ENCODE measurements at places on chromosomes 16 and 17. TPM values are rescaled to one million over a fixed set of nuclear protein-coding genes. Genes with fewer than 3 reads are reported as not detected.

DNA sequence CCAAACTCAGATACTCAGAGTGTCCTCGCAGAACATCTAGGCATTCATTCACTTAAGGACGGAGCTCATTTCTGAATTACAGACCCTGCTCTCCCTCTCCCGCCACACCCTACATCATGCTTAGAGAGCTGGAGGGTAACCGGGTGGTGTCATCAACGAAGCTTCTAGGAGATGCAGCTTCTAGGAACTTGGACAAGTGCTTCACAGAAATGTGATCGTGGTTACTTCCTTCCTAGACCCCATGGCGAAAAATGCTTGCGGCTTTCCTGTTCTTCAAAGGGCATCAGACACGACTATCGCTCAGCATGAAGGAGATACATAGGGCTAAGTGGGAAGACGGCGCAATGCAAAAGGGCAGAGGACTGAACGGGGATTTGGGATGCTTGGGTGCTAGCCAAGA, 126.8 kb downstream of the ZFHX3 start:
- peak overlapping the region; percentile 10 for H3K27ac ChIP-seq
- H3K4me3 ChIP-seq, result no peak overlapping the region
- H3K4me1 ChIP-seq, result no peaks in the 10 kb centered on the region
- no peaks in the 10 kb centered on the region for H3K36me3 ChIP-seq
- no peak for DNase-seq
- H3K27me3 ChIP-seq, result no peaks in the 10 kb centered on the region

GRCh38 chr16:88195269-88195705, 187.5 kb upstream of the ZNF469 start:
- no peak for DNase-seq
- H3K27me3 ChIP-seq, result no peaks in the 10 kb centered on the region
- H3K4me3 ChIP-seq, result no peak overlapping the region

GRCh38 chr17:41393294-41393693, 4.1 kb downstream of the KRT31 start:
- H3K4me1 ChIP-seq, result no peaks in the 10 kb centered on the region
- H3K27ac ChIP-seq, result no peak overlapping the region
- H3K4me3 ChIP-seq, result no peak overlapping the region
- peak; percentile 25 for DNase-seq
- no peaks in the 10 kb centered on the region for H3K27me3 ChIP-seq
- H3K36me3 ChIP-seq, result no peaks in the 10 kb centered on the region

DNA sequence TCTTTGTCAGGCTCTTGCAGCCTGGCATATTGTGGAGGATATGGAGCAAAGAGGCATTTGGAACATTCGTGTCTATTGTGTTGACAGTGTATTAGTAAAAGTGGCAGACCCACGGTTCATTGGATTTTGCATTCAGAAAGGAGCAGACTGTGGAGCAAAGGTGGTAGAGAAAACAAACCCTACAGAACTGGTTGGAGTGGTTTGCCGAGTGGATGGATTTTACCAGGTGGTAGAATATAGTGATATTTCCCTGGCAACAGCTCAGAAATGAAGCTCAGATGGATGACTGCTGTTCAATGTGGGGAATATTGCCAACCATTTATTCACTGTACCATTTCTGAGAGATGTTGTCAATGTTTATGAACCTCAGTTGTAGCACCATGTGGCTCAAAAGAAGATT, 44.5 kb downstream of the EFCAB13 start:
- no peaks in the 10 kb centered on the region for H3K4me1 ChIP-seq
- no peaks in the 10 kb centered on the region for H3K36me3 ChIP-seq
- H3K4me3 ChIP-seq, result no peak overlapping the region
- no peak for DNase-seq
- H3K27ac ChIP-seq, result no peak overlapping the region

DNA sequence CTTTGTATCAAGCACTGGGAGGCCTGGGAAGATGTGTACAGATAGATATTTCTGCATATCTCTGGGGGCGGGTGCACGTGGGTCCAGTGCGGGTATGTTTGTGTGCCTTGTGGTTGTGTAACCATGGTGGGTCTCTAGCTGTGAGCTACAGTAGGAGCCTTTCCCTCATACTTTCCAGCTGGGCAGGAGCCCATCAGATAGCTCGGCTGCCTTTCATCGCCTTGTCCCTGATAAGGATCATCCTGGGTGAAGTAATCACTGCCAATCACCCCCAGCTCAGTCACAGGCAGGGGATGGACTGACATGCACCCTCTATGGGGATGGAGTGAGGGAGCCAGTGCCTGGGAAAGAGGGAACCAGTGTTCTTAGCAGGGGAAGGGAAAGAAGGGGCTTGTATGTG, 3.2 kb upstream of the SCRN2 start:
- no peak for DNase-seq
- H3K27me3 ChIP-seq, result peaks cover 42% of the 10 kb centered on the region
- H3K4me3 ChIP-seq, result no peak overlapping the region
- no peak overlapping the region for H3K27ac ChIP-seq
- peaks cover 17% of the 10 kb centered on the region for H3K4me1 ChIP-seq
- H3K36me3 ChIP-seq, result no peaks in the 10 kb centered on the region

GRCh38 chr17:65409381-65409780, 152.1 kb downstream of the AXIN2 start:
- DNase-seq, result no peak
- H3K4me3 ChIP-seq, result no peak overlapping the region
- no peak overlapping the region for H3K27ac ChIP-seq
- H3K27me3 ChIP-seq, result no peaks in the 10 kb centered on the region

DNA sequence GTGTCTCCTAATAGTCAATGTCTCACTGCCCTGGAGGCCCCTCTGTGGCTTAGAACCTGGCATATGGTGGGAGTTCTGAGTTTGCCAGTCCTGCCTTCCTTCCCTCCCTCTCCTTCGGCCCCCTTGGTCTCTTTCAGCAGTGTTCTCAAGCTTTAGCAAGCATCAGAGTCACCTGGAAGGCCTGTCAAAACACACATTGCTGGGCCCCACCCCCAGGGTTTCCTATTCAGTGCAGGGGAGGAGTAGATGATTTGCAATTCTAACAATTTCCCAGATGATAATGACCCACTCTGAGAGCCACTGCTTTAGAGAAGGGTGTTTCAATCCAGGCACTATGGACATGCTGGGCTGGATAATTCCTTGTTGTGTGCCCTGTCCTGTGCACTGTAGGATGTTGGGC, 26.4 kb upstream of the TMEM220 start:
- no peaks in the 10 kb centered on the region for H3K4me1 ChIP-seq
- H3K4me3 ChIP-seq, result no peak overlapping the region
- H3K36me3 ChIP-seq, result no peaks in the 10 kb centered on the region
- no peak overlapping the region for H3K27ac ChIP-seq
- peak; percentile 76 for DNase-seq

DNA sequence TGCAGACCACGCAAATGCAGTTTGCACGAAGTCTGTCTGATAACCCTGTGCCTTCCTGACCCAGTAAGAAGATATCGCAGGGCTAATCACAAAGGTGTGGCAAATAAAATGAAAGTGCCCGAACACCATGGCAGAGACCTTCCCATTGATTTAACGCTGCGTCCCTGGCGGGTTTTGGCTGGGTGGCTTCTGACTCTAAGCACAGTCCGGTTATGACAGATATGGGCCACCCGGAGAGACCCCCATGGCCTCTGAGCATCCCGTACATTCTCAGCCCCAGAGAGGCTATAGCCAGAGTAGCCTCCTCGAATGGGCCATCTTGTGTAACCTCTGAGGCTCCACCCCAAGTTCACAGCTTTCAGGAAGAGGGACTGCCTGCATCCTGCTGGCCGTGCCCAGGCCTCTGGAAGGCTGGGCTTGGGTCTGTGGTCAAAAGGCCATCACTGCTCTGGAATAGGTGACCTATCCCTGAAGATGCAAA, 5.5 kb downstream of the FOXC2 start:
- peak; percentile 50 for DNase-seq
- H3K4me3 ChIP-seq, result no peak overlapping the region
- H3K4me1 ChIP-seq, result peaks cover 11% of the 10 kb centered on the region
- H3K27me3 ChIP-seq, result peaks cover 99% of the 10 kb centered on the region
- H3K36me3 ChIP-seq, result no peaks in the 10 kb centered on the region

GRCh38 chr16:85394456-85395206, 218.5 kb upstream of the GSE1 start:
- DNase-seq, result no peak
- no peak overlapping the region for H3K4me3 ChIP-seq
- no peaks in the 10 kb centered on the region for H3K36me3 ChIP-seq
- H3K27me3 ChIP-seq, result no peaks in the 10 kb centered on the region

- H3K4me1 ChIP-seq, result no peaks in the 10 kb centered on the region
- no peak for DNase-seq
- H3K36me3 ChIP-seq, result no peaks in the 10 kb centered on the region
Observed at GRCh38 chr17:9763643-9764042, 27.7 kb downstream of the DHRS7C start.

Gene MT1X
- 1.5 TPM for total RNA-seq

Gene SPN
- total RNA-seq, result 0.15 TPM

All from endodermal cell (in vitro differentiated cells).